ENCODE measurements at places on chromosomes 6 and 20.

DNA sequence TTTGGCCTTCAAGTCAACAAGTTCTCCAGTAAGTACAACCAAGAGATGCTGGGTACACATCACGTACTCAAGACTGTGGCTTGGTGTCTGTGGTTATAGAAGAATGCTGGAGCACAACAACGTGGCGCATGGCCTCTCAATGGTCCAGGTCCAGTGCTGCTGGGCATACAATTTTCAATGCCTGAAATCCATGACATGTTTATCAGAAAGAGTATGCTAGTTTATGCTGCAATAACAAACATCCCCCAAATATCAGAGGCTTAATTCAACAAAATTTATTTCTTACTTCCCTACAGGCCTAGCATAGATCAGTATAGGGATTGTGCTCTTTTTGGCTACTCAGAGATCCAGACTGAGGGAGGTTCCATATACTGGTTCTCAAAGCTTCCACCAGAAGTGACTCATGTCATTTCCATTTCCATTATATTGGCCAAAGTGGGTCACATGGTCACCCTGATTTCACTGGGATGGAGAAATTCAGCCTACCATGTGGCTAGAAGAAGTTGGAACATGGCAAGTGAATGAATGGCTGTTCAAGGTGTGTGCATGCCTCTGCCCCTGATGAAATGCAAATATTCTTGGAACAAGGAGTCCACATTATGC is 33.3 kb upstream of the KIF16B start:
- no peak for DNase-seq

DNA sequence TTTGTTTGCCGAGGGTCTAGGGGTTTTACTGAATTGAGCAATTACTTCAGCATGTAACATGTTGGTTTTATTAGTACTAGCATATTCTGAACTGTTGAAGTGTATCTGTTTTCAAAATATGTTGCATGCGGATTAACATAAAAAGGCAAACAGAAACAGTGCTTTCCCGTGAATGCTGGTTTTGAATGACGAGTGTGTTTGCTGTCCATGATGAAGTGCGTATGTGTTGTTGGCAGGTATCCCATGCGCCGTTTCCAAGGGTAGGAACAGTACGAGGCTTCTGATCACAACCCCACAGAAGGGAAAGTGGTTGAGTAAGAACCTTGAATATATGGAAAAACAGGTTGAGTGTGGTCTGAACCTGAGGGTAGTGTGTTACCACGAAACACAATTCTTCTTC is 232.9 kb downstream of the SAMD5 start:
- no peak for DNase-seq

DNA sequence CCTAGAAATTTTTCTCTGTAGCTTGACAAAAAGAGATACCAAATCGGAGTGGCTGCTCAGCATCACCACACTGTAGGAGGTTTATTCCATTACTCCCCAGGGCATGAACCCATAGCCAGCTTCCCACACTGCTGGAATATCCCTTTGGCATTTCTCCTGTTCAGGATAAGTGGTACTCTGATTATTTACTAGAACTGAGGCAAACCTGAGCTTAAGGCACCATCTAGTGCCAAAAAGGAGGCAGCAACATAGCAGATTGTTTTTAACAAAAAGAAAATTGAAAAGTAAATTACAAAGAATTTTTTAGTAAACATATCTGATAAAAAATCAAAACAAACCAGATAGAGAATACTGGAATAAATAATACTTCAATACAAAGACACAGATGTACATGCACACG is 181.7 kb downstream of the WDR27 start:
- DNase-seq, result no peak

DNA sequence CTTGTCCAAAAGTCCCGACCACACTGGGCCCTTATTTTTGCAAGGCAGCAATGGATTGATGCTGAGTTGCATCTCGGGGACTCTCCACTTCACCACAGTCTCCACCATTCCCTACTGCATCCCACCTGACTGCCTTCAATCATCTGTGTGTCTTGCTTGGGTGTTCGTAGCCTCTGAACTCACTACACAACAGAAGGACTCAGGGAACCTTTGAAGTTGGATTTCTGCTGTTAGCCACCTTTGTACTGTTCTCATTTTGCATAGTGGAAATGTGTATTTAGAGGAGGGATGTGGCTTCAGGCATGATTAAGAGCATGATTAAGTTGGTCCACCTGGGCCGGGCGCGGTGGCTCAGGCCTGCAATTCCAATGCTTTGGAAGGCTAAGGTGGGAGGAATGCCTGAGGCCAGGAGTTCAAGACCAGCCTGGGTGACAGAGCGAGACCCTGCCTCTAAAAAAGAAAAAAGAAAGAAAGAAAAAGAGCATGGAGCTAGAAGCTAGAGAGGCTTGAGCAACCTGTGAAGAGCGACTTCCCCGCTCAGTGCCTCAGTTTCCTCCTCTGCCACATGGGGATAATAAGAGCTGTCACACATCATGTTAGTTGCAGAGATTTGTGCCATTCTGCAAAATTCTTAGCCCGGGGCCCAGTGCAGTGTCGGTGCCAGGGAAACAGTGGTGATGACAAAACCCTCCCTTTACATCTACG is 121.3 kb upstream of the PTPN1 start:
- DNase-seq, result no peak

DNA sequence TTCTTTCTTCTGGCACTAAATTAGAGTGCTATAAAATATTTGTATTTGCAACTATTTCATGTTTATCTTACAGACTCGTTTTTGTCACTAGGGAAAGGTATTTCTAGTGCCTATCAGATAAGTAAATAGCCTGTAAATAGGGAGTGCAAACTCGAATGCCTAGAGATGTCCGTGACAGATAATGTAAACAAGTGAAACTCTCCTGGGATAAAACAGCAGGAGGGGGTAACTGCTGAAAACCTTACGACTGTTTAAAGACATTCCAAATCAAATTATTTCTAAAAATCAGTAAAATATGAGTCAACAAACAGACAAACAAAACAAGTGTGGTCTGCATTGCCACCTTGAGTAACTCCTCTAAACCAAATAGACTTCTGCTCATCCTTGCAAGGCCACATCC is 932.1 kb downstream of the EYS start:
- DNase-seq, result no peak

GRCh38 chr20:9928955-9929354 is 90.1 kb upstream of the PAK5 start:
- DNase-seq, result no peak

DNA sequence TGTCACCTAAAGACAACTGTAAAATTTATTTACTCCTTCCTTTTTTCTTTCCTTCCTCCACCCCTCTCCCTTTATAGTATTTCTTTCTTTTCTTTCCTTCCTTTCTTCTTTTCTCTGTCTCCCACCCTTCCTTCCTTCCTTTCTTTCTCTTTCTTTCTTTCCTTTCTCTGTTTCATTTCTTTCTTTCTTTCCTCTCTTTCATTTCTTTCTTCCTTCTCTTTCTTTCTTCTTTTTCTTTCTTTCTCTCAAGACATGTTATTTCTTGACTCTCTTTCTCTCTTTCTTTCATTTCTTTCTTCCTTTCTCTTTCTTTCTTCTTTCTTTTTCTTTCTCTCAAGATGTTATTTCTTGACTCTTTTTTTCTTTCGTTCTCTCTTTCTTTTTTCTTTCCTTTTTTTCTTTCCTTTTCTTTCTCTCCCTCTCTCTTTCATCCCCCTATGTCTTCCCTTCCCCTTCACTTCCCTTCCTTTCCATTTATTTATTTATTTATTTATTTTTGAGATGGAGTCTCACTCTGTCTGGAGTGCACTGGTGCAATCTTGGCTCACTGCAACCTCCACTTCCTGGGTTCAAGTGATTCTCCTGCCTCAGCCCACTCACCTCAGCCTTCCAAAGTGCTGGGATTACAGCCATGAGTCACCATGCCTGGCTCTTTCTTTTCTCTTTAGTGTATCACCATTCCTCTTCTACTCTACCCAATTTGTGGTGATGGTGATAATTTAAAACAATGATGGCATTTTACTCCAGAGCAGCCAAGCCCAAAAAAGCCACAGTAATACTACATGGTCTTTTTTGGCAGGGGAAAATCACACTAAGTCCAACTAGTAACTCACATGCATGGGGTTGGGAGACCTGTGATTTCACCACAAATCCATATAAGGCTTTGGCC is 188.2 kb downstream of the ADGRG6 start:
- DNase-seq, result no peak

GRCh38 chr20:51678026-51678697 is 90.0 kb downstream of the ATP9A start:
- DNase-seq, result peak; percentile 78

DNA sequence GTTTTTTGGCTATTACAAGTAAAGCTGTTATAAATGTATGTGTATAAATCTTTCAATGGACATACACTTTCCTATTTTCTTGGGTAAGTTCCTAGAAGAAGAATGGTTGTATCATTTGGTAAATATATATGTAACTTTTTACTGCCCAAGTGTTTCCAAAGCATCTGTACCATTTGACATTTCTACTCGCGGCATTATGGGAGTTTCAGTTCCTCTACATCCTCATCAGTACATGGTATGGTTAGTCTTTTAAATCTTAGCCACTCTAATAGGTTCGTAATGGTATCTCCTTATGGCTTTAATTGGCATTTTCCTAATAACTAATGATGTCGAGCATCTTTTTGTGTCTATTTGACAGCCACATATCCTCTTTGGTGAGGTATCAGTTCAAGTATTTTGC is 12.9 kb downstream of the SNPH start:
- no peak for DNase-seq

DNA sequence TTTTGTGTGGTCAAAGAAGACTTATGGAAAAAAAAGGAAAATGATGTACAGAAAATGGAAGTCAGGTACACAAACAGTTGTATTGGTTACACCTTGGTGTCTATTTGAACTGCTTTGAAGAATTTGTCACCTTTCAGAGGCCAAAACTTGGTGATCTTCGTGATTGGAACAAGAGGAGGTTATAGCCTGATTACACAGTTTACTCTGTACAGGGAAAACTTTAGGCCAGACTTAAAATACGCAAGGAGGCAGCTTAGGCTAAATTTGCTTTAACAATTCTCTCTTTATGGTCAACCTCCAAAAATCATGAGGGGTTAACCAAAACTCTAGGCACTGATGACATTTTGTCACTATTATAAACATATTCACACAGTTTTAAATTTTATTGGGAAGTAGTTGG is 353.7 kb downstream of the PRKN start:
- no peak for DNase-seq

DNA sequence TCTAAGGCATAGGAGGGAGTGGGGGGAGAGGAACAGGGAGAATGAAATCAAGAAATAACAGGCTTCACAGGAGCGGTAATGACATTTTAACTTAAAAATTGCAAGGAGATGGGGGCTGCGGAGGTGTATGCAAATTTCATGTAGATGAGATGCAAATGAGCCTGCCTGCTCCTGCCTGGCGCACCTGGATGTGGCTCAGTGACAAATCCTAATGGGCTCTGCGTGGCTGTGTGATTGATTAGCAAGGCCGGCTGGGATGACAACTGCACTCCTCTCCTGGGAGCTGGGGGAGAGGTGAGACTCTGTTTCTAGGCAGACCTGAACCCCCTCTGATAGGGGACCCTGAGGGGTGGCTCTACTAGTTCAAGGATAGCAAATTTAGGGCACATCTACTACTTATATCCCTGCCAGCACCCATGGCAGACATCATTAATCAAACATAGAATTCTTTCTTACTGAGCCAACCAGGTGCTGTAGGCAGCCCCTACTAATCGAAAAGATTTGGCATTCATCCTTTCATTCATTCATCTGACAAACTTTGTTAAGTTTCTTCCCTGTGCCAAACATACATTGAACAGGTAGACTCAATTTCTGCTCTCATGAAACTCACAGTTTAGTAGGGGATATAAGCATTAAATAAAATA is 38.4 kb upstream of the TGM2 start:
- peak; percentile 23 for DNase-seq

DNA sequence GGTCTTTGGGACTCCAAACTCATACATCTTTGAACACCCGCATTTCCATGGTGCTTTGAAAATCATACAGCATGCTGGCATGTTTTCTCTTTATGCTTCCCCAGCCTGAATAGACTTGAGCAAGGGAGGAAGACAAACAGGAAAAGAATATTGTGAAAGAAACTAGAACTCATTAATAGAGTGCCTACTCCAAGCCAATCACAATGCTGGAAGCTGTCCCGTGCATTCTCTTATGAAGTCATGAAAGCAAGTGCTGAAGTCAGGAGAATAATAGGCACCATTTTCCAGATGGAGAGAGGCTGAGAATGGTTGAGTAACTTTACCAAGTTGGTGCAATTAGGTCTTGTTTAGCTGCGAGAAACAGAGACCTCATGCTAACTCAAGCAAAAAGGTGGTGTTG is 102.5 kb upstream of the PTPRT start:
- DNase-seq, result no peak

DNA sequence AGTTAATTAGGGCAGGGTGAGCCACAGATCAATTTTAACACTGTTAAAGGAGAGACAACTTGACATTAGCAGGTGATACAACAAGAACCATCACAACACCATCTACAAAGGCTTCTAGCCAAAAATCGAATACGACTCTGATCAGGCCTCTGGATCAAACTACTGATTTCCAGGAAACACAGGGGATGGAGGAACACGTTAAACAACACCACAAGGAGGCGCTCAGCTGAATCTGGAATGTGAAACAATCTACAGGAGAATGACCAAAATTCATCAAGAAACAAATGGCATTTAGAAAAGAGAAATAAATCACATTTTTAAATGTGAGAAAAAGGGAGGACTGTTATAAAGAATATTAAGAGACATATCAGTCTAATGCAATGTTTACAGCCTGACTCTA is 13.5 kb upstream of the MAFB start:
- no peak for DNase-seq

DNA sequence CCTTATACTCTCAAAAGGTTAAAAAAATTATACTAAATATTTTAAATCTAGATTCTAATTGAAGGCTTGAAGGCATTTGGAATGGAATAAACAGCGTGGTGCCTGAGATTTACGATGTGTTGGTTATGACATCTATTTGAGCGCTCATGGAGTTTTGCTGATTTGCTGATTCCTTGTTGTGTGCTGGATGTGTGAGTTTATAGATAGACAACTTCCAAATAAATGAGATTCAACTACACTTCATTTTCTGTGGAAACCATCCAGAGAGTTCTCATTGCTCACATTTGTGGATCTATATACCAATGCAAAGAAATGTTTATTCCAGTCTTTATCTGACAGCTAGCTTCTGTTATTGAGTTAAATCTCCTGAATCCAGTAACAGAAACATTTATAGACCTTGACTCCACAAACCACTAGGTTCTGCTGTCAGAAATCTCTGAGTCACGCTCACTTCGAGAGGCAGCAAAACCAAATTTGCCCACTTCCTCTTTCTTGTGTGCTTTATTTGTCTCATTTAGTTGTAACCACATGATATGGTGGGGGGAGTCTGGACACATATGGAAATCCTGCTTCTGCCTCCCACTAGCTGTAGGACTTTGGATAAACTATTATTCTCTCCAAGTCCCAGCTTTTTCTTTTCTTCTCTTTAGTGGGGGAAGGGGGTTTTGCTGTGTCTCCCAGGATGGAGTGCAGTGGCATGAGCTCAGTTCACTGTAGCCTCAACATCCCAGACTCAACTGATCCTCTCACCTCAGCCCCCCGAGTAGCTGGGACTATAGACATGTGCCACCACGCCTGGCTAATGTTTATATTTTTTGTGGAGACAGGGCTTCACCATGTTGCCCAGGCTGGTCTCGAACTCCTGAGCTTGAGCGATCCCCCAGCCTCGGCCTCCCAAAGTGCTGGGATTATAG is 54.5 kb downstream of the IPCEF1 start:
- no peak for DNase-seq
